ENCODE measurements at places on chromosomes 1 and 21. TPM values are rescaled to one million over a fixed set of nuclear protein-coding genes. Genes with fewer than 3 reads are reported as not detected.

PLEKHN1 gene
- total RNA-seq: 1.5 TPM

SPATA6 gene
- 11.0 TPM for total RNA-seq

C1orf115 gene
- 6.4 TPM for total RNA-seq

PLEKHG5 gene
- 12.5 TPM for total RNA-seq

JTB gene
- 91.1 TPM for total RNA-seq

TNFAIP8L2 gene
- total RNA-seq: not detected

PPCS gene
- 24.5 TPM for total RNA-seq

SLC2A5 gene
- not detected for total RNA-seq

DCST1 gene
- not detected for total RNA-seq

OR2T35 gene
- not detected for total RNA-seq

TSSK3 gene
- total RNA-seq: 1.5 TPM

LGR6 gene
- total RNA-seq: 1.1 TPM

LRRC7 gene
- 0.06 TPM for total RNA-seq

Measured in H1 (cell line).